Activated T-helper 2 cell treated with anti-CD3 and anti-CD28 coated beads, Interferon-gamma antibody, Interleukin-2, Interleukin-4, amounts not matched to agents 10 μg/mL and 5 μg/mL and 100 μg/mL, durations not matched to agents 14 hours and 24 hours and 36 hours (primary cell): ENCODE measurements at places on chromosomes 7 and 10. TPM values are rescaled to one million over a fixed set of nuclear protein-coding genes. Genes with fewer than 3 reads are reported as not detected.

DNA sequence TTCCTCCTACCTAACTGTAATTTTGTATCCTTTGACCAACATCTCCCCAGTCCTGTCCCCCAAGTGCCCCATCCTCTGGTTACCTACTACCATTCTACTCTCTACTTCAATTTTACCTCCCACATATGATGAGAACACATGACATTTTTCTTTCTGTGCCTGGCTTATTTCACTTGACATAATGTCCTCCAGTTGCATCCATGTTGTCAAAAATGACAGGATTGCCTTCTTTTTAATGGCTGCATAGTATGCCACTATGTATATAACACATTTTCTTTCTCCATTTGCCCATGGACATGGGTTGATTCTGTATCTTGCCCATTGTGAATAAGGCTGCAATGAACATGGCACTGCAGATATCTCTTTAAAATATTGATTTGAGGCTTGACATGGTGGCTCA is 33.7 kb downstream of the GLI3 start:
- no peak overlapping the region for H3K27ac ChIP-seq
- H3K36me3 ChIP-seq = no peaks in the 10 kb centered on the region
- H3K4me1 ChIP-seq = peaks cover 1% of the 10 kb centered on the region

Gene CDK14
- 2.1 and 2.2 TPM in 2 replicates for total RNA-seq

Gene SFMBT2
- 27.6 and 27.7 TPM in 2 replicates for total RNA-seq

Gene BEND7
- not detected in 2 replicates for total RNA-seq

Gene CHST12
- total RNA-seq = 9.8 and 11.8 TPM in 2 replicates
